HTR-8/SVneo (cell line): ENCODE measurements at places on chromosomes 4 and X.

DNA sequence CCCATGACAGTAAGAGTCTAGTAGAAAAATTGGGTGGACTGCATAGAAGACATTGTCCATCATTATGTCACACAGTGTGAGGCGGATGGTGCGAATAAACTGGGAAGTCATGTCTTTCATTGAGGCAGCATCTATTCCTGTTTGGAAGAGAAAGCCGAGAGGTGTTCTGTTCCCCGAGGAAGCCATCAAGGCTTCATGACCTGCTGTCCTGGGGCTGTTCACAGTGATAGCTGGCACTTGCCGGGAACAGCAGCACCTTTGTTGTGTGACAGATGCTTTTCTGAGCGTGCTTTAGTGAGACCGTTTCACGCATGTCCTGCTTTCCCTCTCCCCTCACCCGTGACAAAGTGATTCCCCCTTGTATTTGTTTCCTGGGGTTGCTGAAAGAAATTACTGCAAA lies 20.3 kb downstream of the RGS12 start:
- DNase-seq: no peak

DNA sequence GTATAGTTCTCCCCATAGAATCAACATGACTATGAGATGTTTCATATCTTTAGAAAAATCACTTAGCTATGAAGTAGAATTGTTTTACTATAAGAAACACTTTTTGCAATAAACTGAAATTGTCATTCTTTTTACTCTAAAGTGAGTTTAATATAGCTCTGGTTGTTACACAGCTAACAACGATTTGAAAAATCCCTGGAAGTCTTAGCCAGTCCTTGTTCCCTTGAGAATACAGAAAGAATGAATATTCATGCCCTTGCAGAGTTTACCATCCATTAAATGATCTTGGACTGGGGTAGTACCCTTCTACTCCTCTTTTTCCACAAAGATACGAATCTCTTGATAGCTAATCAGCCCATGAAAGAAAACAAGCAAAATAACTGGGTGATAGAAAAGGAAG lies 141.8 kb downstream of the JADE1 start:
- DNase-seq: no peak

GRCh38 chr4:901192-901910 lies 30.8 kb downstream of the GAK start:
- DNase-seq: no peak

DNA sequence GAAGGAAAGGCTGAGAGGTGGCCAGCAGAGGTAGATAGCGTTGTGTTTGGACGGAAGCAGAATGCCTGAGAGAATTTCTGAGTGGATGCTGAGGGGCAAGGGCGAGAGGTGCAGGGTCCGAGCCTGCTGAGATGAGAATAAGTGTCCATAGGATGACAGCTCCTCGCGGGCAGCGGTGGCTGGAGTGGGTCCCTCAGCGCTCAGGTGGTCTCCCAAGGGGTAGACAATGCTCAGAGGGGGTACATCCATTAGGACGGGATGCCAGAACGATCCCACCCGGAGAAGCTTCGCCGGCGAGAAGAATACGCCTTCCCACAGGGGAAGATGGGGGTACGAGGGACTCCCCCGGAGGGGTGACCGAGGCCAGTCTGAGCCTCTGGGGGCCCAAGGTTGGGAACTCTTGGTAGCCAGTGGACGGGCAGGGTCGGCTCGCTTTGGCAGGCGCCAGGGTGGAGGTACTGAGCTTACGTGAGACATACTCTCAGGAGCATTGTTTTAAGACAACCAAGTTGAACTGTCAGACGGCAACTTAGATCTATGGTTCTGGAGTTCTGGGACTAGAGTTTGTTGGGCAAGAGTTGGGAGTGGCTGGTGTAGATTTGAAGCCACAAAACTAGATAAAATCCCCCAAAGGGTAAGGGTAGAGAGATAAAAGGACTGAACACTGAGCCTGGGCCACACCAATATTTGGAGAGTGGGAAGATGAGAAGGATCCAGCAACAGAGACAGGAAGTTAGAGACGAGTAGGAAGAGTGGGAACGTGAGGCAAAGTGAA lies 15.8 kb downstream of the BRCC3 start:
- DNase-seq: no peak

GRCh38 chr4:159460371-159460770 lies 357.5 kb downstream of the RAPGEF2 start:
- no peak for DNase-seq

DNA sequence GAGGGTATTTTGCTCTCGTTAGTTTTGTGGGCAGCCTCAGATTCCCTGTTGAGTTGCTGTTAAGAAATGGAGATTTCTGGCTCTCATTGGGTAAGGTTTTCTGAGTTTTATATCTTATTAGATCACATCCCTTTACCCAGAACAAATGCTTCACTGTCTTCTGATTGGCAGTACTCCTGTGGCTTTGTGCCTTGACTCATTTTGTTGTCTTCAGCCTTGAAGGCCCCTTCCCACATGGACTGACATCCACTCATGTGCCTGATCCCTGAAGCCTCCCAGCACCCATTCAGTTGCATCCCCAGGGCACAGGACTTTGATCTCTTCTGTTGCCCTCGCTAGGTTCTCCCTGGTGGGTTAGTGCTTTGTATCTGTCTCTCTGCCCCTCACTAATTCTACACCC lies 10.4 kb downstream of the MED28 start:
- DNase-seq: no peak

DNA sequence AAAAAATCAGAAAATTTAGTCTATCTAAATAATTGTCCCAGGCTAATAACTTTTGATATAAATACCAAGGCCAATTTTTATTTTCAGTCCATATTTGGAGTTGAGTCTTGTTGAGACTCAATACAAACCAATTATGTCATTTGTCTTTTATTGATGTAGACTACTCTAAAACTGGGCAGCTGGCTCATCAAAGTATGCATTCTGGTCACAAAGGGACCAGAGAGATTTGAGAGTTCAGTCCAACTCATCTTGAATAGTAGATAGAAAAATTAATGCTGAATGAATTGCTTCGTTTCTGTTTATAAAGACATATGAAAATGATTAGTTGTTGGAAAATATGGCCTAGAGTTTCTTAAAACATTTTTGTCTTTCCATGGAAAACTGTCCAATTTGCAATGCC lies 412.5 kb upstream of the KLHL4 start:
- no peak for DNase-seq

GRCh38 chr4:177546745-177547144 lies 104.5 kb upstream of the AGA start:
- DNase-seq: peak; percentile 23

GRCh38 chr4:6076391-6076790 lies 58.2 kb upstream of the C4orf50 start:
- DNase-seq: no peak

DNA sequence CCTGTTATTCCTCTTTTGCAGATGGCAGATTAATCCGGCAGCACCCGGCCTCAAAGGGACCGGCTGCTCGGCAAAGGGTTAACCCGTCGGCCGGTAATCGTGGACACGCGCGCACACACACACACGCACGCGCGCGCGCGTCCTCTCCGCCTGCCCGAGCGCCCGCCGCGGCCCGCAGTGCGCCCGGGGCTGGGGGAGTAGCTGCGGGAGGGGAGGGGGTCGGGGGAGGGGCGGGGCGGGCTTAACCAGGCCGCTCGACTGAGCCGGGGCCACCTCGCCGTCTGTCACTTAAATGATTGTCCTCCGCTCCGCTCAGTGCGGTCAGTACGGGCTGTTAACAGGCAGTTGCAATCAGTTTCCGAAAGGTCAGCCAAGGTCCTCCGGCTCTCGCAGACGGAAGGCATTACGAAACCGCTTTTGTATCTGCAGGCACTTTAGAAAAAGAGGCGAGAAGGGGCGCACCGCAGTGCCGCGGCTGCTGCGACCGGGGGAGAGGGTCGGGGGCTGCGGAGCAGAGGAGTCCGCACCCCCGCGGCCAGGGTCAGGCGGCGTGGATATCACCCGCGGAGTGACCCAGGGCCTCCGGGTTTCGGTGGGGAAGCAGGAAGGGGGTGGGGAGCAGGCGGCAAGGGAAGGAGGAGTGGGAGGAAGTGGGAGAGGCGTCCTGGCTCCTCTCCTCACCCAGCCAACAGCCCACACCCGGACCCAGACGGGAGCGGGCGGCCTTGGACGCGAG lies 57.3 kb upstream of the BCOR start:
- DNase-seq: no peak

DNA sequence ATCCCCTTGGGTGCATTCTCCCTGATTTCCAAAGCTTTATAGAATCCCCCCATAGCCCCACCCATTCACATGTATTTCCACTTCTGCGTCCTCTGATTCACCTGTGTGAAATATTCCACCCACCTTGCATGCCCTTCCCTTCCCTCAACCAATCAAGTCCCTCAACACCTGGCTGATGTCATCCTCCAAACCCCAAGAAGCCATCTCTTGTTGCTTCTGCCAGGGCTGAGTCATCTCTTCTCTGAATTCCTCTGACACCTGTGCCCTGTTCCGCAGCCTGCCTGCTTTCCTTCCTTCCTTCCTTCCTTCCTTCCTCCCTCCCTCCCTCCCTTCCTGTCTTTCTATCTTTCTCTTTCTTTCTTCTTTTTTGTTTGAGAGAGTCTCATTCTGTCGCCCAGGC lies 9.9 kb downstream of the CRMP1 start:
- DNase-seq: no peak

DNA sequence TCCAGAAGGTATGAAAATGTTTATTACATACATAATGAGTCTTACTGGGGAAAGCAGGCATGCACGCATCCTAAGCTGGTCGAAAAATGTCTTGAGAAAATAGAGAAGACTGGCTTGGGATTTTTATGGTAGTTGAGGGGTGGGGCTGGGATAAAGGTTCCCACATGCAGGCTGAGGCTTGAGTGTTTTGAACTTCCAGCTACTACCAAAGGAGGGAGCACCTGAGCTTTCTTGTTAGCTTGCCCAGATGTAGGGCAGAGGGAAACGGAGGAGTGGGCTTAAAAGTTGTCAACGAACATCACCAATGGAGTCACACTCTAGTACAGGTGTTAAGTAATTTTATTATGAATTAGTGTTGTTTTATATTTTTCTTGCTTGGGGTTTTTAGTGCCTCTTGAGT lies 39.6 kb upstream of the SRPX start:
- peak; percentile 9 for DNase-seq

DNA sequence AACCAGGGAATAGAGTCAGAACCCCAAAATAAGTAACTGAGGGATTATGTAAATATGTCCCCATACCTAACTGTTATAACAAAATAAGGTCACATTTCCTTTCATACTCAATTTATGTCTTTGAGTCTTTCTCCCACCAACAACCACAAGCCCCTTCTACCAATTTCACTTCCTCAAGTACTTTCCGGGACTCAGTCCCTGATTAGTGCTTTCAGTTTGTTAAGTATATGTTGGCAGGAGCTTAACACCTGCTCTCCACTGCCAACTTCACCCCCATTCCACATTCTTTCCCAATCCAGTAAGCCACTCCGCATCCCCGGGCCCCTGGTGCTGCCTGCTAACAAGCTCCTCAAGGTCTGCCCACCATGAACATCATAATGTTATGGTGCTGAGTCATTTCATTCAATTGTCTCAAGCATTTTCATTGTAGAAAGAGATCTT lies 71.3 kb upstream of the SPRY1 start:
- no peak for DNase-seq

DNA sequence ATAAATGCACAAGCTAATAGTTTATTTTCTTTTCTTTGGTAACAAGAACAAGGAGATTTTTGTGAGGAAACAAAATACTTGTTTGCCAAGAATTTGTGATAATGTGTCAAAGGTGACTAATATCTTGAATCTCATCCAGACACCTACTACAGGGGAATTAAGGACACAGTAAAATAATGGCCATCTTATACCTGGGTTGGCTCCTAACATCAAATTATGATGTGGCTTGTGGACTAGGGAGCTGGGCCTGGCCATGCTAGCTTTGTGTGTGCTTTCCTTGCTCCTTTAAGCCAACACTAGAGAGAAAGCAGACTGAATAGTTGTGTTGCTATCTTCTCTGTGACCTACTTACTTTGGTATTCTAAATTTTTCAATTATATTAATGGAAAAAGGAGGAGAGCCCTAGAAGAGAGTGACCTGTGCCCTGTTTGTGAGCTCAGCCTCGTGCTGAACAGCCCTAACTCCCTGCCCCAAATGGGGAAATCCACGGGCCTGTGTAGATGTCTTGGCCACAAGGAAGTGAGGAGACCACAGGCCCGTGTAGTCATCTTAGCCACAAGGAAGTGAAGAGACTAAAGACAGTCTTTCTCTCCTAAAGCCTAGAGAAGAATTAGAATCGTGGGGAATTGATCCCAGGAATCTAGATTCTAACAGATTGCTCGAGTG lies 23.3 kb downstream of the ARHGAP24 start:
- no peak for DNase-seq

GRCh38 chr4:992297-993110 lies 700 bp downstream of the SLC26A1 start:
- DNase-seq: no peak

GRCh38 chr4:41212616-41213203 lies 1.6 kb downstream of the APBB2 start:
- peak; percentile 58 for DNase-seq

DNA sequence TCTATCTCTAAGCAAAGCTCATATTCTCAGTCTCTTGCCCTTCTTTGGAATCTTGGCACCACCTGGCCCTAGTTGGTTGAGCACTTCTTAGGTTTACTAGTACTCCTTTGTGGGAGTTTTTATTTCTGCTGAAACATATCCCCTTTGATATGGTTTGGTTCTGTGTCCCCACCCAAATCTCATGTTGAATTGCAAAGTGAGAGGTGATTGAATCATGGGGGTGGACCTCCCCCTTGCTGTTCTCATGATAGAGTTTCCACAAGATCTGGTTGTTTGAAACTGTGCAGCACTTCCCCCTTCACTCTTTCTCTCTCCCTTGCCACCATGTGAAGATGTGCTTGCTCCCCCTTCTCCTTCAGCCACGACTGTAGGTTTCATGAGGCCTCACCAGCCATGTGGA lies 22.2 kb upstream of the SYNPO2 start:
- no peak for DNase-seq

DNA sequence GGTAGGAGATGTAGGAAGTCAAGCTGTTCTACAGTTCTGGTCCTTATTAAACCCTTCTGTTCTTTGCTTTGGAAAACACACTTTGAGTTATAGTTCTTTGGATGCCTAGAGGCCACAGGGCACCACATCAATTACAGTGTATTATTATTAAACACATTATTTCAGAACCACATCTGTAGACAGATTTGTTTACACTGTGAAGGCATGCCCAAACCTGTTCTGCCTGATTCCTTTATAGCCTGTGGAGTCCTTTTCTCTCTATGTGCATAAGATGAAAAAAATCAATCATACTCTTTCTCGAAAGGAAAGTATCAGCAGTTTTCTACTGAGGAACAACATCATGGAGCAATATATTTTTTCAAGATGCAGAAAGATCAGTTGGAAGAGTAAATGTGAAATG lies 371.3 kb upstream of the INTU start:
- no peak for DNase-seq

DNA sequence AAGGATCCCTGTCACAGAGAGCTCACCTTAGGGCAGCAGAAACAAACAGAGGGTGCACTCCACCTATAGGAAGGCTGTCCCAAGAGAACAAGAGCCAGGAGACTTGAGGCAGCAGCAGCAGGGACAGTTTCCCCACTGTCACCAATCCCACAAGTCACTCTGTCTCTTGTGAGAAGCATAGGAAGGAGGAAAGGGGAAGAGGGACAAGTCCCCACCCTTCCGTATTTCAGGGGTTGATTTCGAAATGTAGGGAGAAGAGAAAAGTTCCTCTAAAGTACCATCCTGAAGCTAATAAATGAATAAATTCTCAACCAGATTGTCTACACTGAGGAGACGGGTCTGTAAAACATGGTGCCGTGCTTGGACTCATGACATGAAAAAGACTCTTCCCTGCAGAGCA lies 9.5 kb upstream of the TLR8 start:
- no peak for DNase-seq

GRCh38 chrX:150506486-150506885 lies 61.9 kb upstream of the MTM1 start:
- DNase-seq: no peak
